BJ (cell line): ENCODE measurements at places on chromosomes 5 and 9.
A peak's percentile ranks its signal among the peaks of the same experiment; 100 is the strongest.

DNA sequence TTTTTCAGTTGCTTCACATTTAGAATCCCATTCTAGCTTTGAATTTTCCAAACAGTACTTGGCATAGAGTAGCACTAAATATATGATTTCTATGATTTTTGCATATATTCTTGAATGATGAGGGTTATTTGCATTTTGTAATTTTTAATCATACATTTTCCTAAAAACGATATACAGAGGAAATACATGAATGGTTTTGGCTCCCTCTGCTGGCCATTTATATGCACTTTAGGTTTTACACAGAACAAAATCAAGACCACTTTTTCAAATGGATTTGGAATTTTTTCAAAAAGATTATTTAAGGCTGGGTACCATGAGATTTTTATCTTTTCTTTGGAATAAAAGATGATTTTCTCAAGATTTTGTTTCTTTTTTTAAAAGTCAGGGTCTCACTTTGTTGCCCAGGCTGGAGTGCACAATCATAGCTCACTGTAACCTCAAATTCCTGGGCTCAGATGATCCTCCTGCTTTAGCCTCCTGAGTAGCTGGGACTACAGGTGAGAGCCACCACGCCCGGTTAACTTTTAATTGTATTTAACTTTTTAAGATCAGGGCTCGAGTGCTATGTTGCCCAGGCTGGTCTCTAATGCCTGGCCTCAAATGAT lies 16.7 kb upstream of the COMMD10 start:
- no peak for DNase-seq

GRCh38 chr5:178240341-178240741 lies 7.7 kb upstream of the PHYKPL start:
- DNase-seq = no peak

DNA sequence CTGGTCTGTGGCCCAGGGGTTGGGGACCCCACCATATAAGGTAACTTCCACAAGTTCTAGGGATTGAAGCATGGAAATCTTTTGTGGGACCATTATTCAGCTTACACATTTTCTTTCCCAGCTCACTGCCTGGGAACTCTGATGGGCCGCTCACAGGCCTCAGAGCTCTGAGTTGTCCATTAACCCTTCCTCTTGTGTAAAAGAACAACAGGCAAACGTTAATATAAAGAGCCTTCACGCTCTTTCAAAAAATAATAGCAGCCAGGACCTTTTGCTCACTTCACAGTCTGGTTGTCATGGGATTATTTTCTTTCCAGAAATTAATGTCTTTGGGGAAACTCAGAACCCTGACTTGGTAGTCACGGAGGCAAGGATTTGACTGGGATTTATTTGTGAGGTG lies 443.3 kb downstream of the AGTPBP1 start:
- DNase-seq = no peak

GRCh38 chr9:137550231-137550621 lies at the start of gene PNPLA7:
TSS of gene PNPLA7 (minus strand) at chr9:137550402. CDS start at chr9:137550197, 205 bp downstream.
- peak; percentile 21 for DNase-seq

- DNase-seq = no peak
Measured at GRCh38 chr9:130039528-130040147, 3.4 kb downstream of the FNBP1 start.

DNA sequence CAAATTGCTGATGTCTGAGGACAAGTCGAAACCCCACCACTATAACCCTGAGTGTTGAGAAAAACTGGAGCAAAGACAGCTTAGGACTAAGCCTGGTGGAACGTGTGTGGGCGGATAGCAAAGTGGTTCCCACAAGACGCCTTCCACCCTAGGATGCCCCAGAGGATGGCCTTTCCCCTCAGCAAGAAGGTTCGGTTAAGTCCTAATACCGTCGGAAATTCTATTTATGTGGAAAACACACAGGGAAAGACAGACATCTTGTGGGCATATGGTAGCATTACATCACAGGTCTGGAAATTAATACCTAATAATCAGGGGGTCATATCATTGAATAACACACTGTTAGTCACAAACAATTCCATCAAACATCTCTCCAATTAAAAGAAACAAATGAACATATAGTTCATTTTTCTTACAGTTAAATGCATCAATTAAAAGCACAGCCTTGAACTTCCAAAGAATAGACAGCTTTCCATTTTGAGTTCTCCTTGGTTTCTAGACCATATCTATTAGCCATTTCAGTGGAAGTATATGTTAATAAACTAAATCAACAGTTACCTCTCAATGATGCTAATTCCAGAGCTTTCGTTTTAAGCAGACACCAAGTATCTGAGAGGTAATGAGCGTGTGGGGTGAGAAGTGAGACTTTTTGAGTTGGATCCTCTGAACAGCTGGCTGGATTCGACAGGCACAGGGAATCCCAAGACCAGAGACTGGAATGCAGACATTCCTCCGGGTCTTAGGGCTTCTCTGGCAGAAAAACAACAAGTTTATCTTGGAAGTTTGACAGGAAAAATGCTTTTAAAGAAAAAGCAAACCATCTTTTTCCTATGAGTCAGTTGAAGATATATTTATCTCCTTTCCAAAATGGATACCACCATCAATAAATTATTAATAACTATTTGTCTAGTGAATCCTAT lies 2.9 kb upstream of the ICE1 start:
- peak; percentile 46 for DNase-seq

DNA sequence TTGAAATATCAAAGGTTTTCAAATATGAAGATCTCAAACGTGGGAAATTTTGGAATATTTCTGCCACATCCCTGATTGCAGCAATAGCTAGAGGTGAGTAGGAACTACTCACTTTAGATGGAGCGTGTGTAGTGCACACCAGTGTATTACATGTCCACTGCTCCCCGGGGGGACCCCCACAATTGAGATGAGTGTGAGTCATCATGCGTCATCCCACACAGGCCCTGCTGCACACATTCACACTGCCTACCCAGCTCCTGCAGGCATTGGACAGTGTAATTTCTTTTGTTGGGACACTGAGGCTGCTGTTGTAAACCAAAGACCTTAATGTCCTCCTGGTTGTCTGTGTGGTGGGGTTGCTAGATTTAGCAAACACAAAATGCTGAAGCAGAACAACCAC lies 280.0 kb downstream of the GAS1 start:
- no peak for DNase-seq

- no peak for DNase-seq
Measured at GRCh38 chr5:15283076-15283475, 216.9 kb upstream of the FBXL7 start.

GRCh38 chr9:115250621-115251032 lies 132.7 kb upstream of the TNC start:
- peak; percentile 86 for DNase-seq

- DNase-seq = no peak
Measured at GRCh38 chr9:120932086-120932823, 5.7 kb upstream of the TRAF1 start.

DNA sequence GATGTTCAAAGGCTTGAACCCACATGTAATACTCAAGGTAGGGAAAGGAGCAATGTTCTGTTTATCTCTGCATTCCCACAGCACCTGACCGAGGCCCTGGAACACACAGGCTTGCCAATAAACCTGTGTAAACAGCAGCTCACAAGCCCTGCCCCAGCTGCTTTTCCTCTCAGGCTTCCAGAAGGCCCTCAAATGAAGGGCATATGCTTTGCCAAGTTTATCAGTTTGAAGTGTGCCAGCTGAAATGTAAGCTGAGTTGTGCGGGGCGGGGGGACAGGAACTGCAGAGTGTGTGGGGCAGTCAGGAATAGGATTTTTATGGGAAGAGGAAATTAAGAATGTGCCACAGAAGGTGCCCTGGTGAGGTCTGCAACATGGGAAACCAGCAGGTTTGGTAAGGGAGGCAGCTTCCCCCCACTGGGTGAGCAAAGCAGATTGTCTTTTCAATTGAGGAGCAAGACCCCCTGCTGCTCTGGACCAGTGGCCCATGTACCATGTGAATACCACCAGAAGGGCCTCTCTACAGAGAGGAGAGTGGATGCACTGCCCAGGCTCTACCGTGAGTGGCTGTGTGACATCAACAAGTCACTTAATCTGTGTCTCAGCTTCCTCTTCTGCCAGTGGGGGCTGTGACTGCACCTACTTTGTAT lies 194.8 kb downstream of the SPOCK1 start:
- DNase-seq = no peak

GRCh38 chr5:162487528-162488525 lies 420.3 kb downstream of the GABRG2 start:
- DNase-seq = no peak

DNA sequence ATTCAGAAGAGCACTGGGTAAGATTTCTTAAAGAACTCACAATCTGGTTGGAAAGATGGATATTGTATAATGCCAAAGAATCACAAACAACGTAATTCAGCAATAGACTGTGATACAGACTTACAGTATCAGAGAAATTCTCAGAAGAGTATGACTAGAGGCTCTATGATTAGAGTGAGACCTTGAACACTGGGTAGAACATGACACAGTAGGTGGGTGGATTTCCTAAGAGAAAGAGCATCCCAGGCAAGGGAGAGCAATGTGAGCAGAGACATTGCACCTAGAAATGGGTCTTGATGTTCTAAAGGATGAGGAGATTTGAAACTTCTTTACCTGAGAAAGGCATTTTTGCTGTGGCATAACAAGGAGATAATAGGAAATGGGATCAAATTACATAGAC lies 27.3 kb upstream of the CAST start:
- no peak for DNase-seq

DNA sequence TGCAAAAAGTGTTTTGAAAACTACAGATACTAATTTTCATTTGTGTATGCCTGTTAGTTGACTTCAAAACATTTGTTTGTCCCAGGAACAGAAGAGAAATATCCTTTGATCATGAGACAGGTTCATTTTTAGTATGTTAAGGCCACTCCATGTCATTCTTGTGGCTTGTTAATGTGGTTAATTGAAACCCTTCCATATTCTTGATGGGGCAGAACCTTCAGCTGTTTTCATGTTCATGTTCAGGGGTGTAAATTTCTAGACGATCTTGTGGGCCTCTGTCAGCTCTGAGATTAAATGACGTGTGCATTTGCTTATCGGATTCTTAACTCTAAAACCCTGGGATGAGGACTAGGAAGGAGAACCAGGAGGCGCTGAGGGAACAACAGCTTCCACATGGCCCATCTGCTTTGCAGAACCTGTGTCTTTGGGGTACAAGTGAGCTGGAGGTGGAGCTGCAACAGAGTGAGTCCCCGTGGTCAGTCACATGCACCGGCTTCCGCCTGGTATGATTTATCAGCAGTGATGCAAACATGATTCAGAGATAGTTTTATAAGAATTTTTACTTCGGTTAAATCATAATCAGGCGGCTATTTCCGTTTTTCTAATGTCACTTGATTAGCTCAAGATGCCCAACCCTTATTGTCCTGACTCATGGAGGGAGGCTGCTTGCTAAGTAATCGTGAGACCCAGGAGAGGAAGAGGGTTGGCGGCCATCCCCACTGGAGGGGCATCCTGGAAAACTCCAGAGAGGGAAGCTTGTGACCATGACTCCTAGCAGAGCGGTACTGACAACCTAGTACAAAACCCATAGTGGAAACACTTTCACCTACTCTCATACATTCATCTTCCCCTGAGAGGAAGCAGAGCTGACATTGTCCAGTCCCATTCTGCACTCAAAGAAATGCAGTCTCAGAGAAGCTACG lies 138.4 kb downstream of the C9orf152 start:
- peak; percentile 96 for DNase-seq

- no peak for DNase-seq
Measured at GRCh38 chr5:102527547-102527946, 28.7 kb upstream of the SLCO6A1 start.

GRCh38 chr5:121313886-121314285 lies 537.8 kb upstream of the FTMT start:
- DNase-seq = no peak

- no peak for DNase-seq
Measured at GRCh38 chr5:138503487-138504270, 38.4 kb downstream of the EGR1 start.

GRCh38 chr9:13934416-13934815 lies 379.5 kb downstream of the NFIB start:
- DNase-seq = no peak

DNA sequence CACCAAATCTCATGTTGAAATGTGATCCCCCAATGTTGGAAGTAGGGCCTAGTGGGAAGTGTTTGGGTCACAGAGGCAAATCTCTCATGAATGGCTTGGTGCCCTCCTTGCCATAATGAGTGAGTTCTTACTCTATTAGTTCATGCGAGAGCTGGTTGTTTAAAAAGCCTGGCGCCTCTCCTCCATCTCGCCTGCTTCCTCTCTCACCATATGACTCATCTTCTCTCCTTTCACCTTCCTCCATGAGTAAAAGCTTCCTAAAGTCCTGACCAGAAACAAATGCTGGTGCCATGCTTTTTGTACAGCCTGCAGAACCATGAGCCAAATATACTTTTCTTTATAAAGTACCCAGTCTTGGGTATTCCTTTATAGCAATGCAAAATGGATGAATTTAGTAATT lies 20.9 kb upstream of the ARHGAP26 start:
- DNase-seq = no peak

GRCh38 chr5:149931992-149932436 lies 12.6 kb downstream of the PDE6A start:
- DNase-seq = no peak

DNA sequence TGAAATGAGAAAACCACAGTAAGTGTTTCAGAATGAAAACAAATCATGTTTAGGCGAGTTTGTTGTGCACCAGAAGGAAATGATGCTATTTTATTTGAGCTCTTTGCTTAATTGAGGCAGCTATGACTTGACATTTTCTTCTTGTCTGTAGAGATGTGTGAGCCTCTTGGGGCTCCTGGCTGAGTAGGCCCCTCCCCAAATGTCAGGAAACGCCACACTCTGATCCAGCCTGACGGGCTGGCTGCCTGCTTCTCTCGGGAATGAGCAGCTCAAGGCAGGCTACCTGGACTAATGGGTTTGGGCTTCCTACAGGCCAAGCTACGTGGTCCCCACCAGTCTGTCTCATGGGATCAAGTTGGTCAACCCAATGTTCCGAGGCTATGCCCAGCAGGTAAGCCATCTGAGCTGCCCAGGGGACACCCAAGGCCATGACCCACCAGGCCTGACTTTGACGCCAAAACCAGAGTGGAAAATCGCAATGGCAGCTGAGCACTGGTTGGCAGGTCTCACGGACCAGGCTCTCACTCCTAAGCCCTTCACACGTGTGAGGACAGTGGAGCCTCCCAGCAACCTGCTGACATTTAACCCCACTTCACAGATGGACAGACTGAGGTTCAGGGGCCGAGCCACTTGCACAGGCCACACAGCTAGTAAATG lies 29.9 kb downstream of the USP20 start:
- DNase-seq = no peak

DNA sequence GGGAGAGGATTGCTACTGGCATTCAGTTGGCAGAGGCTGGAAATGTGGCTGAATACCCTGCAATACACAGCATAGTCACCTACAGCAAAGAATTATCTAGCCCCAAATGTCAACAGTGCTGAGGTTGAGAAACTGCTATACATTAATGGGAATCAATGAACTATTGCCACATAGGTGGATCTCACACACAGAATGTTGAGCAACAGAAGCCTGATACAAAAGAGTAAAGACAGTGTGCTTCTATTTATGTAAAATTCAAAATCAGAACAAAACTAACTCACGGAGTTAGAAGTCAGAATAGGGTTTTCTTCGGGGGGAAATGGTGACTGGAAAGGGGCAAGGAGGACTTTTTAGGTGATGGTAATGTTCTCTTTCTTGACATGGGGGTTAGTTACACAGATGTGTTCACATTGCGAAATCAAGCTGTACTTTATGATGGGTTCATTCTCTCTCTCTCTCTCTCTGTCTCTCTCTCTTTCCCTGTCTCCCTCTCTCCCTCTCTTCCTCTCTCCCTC lies 45.7 kb upstream of the PANK3 start:
- DNase-seq = no peak

- DNase-seq = no peak
Measured at GRCh38 chr5:915946-916345, 23.3 kb downstream of the TRIP13 start.

GRCh38 chr5:1638658-1639400 lies 115.1 kb upstream of the LPCAT1 start:
- DNase-seq = no peak
